Stromal cell of bone marrow (primary cell): ENCODE measurements at places on chromosomes 4 and X.
A peak's percentile ranks its signal among the peaks of the same experiment; 100 is the strongest.

- no peak for DNase-seq
Measured at GRCh38 chr4:37595875-37596680, 90.1 kb downstream of the RELL1 start.

DNA sequence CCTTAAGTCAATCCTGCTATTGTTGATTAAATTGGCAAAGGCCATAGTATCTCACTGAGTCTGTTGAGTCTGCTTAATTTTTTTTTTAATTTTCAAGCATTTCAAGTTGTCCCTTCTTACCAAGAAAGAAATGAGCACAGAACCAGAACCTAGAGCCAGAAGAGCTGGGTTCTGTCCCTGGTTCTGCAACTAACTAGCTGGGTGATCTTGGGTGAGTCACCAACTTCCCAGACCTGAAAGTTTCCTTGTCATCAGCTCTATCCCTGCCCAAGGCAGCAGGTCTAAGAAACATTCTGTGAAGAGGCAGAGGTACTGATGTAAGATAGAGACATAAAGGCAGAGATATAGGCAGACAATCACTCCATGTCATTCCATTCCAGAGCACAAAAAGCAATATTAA is 17.3 kb downstream of the TEC start:
- DNase-seq: no peak

DNA sequence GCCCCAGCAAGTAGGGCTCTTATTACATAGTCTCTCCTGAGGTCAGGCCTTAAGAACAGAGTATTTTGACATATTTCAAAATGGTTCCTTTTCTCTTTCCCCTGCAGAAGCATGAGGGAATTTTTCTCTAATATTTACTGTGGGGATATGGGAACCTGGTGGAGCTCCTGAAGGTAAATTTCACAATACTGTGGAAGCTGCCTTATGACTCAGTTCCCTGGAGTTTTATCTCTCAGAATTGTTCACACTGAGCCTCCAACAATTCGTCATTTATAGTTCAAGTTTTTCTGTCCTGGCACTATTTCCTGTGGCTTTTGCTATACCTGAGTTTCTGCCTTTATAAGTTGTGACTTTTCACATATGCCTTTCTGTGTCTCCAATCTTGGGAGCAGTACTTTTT is 607.2 kb upstream of the NDST4 start:
- DNase-seq: no peak

GRCh38 chr4:91243132-91243531 is 1060.6 kb upstream of the GRID2 start:
- DNase-seq: no peak

DNA sequence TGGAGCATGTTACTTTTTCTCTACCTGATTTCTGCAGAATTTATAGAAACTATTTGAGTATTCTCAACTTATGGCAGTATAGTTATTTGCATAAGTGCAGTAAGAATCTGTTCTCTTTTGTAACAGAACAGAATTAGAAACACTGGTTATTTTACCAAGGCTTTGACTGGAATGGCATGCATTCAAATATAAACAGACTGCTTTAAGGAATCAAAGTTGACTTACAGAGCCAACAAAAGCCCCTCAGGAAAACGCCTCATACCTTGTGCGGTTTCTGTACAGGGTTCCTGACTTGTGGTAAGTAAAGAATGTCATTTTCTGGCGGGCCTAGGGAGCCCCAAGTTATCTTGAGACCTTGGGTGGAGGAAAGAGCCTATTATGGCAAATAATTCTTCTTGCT is 97.1 kb downstream of the GPR143 start:
- DNase-seq: no peak

DNA sequence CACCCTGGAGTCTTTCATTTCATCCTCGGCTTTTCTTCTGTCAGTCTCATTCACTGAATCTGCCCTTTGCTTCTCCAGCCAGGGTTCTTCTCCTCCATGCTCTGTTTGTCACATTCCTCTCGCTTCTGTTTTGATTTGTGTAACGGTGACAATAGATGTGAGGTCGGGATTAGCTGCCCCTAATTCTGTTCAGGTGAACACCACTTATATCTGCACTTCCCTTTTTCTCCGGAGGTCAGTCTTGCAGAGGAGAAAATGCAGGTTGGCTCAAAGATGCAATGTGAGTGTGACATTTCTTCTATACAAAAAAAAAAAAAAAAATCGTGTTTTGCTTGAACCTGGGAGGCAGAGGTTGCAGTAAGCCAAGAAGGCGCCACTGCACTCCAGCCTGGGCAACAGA is 262.9 kb downstream of the ASMT start:
- no peak for DNase-seq

GRCh38 chr4:76198411-76199237 is 15.0 kb downstream of the SCARB2 start:
- DNase-seq: no peak

GRCh38 chr4:107708225-107708624 is 11.8 kb downstream of the PAPSS1 start:
- no peak for DNase-seq

GRCh38 chr4:144310535-144310934 is 170.0 kb upstream of the GYPA start:
- no peak for DNase-seq

- DNase-seq: no peak
Measured at GRCh38 chrX:82556588-82556987, 951.5 kb upstream of the POU3F4 start.

DNA sequence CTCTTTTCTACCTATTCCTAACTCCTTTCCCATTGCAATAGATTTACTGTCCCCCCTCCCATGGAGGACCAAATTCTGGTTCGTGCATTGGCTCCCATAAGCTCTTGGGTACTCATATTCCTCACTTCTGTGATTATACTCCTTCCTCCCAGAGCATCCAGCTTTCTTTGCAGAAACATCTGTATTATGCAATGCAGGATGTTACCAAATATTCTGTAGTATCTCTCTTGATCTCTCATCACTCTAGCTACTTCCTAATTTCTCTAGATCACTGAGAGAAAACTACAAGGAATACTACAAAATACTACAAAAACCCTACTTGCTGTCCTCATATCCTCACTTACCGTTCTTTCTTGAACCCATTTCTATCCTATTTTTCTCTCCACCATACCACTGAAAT is 395.9 kb upstream of the HS3ST1 start:
- DNase-seq: no peak

DNA sequence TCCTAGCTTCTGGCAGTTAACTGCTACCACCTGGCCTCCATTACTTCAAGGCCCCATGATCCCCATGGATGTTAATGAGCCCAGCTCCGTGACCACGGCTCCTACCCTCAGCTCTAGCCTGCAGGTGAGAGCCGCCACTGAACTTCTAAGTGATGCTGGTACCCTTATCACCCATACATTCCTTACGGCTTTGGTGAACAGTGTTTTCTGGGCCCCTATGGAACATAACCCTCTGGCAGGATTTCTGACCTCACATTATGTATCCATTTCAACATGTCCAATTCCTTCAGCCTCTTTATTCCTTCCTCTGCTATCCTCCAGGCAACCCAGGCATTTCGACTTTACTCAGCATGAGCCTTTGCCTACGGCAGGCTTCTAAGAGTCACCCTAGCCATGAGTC is 24.6 kb downstream of the PAGE4 start:
- DNase-seq: no peak

DNA sequence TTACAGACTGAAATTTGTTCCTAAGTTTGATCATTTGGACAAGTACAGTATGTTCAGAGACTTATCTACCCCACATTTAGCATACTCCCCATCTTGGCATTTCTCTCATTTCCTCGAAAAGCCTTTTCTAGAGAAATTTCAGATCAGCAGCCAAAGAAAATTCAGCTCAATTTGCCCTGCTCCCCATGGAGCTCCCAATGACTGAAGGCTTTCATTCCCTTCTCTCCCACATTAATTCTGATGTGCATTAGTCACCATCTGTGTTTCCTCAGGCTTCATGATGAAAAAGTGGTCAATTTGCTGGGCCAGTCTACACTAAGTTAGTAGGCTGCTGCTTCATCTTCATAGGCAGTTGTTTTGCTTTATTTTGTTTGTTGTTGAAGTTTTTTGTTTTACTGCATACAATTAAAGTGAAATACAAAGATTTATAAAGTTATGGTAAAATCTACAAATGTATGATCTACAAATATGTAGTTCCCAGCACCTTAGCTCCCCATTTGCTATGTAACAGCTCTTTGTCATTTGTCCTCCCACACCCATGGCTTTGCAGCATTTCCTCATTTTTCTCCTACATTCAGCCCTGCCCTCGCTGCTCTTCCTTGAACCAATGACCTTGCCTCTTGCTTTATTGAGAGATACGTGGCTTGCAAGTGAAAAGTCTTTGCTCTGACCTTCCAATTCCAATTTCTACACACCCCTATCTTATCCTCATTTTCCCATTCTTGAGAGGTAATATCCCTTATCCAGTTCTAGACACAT is 193.9 kb downstream of the ANAPC10 start:
- DNase-seq: peak; percentile 69

GRCh38 chrX:16662402-16662801 is 12.4 kb downstream of the S100G start:
- no peak for DNase-seq
